ENCODE measurements at places on chromosomes 16 and 17.

GRCh38 chr16:75000481-75001081 is 1.8 kb downstream of the ZNRF1 start:
- peak; percentile 51 for DNase-seq

GRCh38 chr16:4713663-4714501 is 20.2 kb downstream of the ANKS3 start:
- DNase-seq, result no peak

DNA sequence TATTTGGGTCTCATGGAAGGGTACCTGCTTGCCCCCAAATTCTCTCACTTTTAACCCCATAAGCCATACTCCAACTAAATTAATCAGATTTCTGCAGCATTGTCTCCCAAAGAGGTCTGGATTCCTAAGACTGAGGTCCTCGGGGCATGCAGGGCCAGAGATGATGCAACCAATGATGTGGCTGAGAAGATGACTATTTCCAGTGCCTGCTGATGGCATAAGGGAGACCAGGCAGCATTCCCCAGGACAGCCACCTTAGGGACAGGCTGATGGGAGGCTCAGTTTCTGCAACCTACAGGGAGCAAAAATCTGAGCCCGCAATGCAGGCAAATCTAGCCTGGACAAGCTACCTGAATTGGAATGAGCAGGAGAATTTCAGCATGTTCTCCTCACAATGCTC is 76.8 kb upstream of the ASIC2 start:
- no peak for DNase-seq

GRCh38 chr16:49748322-49748721 is 107.6 kb downstream of the ZNF423 start:
- DNase-seq, result no peak

GRCh38 chr17:66306446-66306845 is 4.0 kb downstream of the PRKCA start:
- DNase-seq, result no peak

- no peak for DNase-seq
These were observed 140.0 kb downstream of the IRF8 start for GRCh38 chr16:86038926-86039310.

DNA sequence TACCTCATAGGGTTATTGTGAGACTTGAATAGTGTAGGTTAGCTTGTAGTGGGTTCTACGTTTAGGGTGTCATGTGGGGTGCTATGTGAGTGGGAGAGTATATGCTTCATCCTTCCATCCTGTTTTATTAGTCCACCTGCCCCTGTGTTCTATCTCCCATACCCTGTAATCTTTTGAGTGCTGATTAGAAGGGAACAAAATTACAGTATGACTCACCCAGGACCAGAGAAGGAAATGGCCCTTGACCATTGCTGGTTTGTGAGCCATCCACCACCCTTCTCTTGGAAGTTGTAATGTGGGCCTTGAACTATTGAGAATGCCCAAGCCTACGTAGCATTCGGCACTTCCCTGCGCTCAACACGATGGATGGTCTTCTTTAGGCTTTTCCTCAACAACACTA is 17.1 kb downstream of the SAP30BP start:
- DNase-seq, result no peak

DNA sequence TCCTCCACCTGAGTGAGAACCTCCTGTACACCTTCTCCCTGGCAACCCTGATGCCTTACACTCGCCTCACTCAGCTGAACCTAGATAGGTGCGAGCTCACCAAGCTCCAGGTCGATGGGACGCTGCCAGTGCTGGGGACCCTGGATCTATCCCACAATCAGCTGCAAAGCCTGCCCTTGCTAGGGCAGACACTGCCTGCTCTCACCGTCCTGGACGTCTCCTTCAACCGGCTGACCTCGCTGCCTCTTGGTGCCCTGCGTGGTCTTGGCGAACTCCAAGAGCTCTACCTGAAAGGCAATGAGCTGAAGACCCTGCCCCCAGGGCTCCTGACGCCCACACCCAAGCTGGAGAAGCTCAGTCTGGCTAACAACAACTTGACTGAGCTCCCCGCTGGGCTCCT is 679 bp downstream of the GP1BA start:
- no peak for DNase-seq

GRCh38 chr16:68719993-68720489 is 17.1 kb upstream of the CDH1 start:
- no peak for DNase-seq

DNA sequence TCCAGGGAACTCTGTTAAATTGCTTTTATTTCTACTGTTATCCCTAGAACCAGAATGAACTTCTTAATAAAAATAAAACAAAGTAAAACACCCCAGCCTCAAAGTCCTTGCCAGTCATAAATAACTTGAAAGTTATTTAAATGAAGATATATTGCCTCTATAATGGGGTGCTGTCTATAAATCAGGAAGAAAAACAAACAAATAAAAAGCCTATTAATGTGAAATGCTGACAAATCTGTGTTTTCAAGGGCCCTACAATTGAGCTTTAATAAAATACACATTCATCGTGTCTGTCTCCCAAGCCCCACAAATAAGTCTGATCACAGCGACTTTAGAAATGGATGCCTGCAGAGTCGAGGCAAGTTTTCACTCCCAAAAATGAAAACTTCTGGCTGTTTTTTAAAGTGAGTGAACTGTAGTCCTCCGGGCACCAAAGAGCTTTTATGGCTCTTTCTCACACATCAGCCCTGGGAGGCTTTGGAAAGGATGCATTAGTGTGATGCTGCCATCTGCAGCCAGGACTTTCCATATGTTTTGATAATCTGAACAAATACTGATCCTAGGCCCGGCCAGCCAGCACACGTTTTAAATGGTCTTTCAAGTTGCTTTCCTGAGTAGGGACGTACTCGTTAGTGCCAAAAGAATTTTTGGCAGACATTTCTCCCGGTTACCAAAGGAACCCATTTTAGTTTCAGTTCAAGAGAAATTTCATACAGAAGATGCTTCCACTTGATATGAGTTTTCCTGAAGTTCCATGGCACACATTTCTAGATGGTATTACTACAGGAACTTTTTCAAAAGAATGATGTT is 16.3 kb downstream of the NACA2 start:
- peak; percentile 57 for DNase-seq

GRCh38 chr16:88883946-88884345 is 17.5 kb upstream of the PABPN1L start:
- DNase-seq, result no peak
